ENCODE measurements at places on chromosomes 12 and 14.

GRCh38 chr14:35482994-35483515, 50.9 kb upstream of the INSM2 start:
- DNase-seq, result no peak

DNA sequence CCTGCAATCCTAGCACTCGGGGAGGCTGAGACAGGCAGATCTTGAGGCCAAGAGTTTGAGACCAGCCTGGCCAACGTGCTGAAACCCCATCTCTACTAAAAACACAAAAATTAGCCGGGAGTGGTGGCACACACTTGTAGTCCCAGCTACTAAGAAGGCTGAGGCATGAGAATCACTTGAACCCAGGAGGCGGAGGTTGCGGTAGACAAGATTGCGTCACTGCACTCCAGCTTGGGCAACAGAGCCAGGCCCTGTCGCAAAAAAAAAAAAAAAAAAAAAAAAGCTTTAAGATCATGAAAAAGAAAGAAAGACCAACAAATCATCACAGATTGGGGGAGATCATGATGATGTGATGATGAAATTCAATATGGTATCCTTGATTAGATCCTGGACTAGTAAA, 30.6 kb downstream of the WDR89 start:
- no peak for DNase-seq

DNA sequence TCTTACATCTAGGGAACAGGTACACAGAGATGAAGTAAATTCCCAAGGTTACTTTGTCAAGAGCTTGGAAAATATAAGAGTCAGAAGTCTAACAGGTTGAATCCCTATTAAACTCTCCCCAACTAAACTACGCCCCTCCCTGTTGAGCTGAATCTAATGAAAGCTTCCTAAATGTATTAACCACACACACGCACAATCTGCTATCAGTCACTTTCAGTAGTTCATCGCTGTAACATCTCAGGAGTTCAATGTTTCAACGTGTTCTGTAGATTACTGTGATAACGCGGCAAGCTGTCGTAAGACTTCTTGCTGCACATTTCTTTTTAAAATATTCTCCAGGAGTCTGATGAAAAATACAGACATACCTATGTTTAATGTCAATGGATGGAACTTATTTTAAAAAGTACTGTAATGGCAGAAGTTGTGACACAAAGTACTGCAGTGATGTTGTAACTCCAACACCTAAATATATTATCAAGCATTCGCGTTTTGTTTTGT, 612 bp upstream of the SLC25A3 start:
- no peak for DNase-seq

GRCh38 chr12:101407049-101407435, 530 bp downstream of the ARL1 start:
- DNase-seq, result no peak

DNA sequence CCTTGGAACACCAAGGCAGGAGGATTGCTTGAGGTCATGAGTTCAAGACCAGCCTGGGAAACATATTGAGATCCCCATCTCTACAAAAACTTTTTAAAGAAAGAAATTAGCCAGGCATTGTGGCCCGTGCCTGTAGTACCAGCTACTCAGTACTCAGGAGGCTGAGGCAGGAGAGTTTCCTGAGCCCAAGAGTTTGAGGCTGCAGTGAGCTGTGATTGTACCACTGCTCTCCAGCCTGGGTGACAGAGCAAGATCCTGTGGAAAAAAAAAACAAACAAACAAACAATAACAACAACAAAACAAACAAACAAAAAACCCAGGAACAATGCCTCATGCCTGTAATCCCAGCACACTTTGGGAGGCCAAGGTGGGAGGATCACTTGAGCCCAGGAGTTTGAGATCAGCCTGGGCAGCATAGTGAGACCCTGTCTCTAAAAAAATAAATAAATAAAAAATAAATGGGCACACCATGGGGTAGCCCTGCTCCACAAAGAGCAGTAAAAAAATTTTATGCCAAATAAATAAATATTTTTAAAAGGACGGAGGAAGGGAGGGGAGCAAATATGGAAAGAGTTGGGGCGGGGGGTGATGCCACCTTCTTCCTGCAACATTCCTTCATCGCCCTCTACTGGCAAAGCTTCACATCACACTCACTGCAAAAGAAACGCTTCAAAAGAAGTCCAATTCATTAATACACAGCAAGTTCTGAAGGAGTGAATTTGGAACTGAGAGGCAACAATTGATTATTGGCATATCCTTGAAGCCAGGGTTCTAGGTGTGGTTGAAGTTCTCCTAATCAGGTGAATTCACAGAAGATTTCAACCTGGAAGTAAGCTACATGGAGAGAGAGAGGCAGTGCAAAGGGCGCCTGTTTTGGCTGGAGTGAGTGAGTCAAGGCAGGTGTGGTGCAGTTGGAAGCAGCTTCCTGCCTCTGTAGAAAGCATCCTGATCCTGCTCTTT, 8.8 kb upstream of the GNPTAB start:
- peak; percentile 58 for DNase-seq

GRCh38 chr12:69247268-69248018, 8.1 kb downstream of the CPSF6 start:
- DNase-seq, result no peak

DNA sequence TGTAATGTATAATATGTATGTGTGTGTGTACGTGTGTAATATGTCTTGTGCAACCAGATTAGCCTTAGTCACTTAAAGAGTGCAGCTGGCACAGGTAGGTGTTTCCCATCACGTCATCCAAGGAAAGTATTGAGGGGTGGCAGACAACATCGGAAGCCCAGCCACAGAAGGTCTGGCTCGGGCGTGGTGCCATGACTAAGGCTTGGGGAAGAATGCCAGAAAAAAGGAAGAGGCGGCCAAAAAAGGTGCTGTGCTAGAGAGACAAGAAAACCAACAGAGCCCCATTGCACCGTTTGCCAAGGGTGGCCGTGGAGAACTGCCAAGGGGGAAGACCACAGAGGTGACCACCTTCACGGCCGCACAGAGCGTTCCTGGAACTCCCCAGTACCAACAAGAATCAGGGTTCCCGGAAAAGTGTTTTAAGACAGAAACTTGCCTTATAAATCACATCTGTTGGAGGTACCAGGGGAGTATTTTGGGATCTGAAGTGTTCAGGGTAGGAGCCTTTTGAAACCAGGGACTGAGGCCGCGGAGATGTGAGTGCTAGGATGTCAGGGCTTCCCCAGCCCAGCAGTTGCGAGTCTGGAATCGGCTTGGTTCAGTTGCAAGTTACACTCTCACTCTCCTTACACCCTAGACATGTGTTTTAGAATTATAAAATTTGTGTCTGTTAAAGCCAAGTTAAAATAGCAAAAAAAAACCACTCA, 131.2 kb upstream of the DYRK2 start:
- DNase-seq, result no peak

DNA sequence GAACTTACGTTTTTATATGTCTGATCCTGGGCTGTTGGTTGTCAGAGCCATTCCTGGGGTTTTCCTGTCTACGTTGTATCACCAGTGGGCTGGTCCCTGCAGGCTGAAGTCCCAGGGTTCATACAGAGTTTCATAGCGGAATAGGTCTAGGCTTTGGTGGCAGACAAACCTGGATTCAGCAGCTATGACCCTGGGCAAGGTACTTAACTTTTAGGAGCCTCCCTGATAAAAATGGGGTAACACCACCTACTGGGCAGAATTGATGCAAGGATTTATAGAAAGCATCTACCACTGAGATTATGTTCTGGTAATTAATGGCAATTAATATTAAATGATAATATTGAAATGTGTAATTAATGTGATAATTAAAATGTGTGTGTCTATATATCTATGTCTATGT, 141.2 kb downstream of the SYNE2 start:
- no peak for DNase-seq

- DNase-seq, result no peak
These were observed 6.0 kb upstream of the KRT71 start for GRCh38 chr12:52558781-52559445.

DNA sequence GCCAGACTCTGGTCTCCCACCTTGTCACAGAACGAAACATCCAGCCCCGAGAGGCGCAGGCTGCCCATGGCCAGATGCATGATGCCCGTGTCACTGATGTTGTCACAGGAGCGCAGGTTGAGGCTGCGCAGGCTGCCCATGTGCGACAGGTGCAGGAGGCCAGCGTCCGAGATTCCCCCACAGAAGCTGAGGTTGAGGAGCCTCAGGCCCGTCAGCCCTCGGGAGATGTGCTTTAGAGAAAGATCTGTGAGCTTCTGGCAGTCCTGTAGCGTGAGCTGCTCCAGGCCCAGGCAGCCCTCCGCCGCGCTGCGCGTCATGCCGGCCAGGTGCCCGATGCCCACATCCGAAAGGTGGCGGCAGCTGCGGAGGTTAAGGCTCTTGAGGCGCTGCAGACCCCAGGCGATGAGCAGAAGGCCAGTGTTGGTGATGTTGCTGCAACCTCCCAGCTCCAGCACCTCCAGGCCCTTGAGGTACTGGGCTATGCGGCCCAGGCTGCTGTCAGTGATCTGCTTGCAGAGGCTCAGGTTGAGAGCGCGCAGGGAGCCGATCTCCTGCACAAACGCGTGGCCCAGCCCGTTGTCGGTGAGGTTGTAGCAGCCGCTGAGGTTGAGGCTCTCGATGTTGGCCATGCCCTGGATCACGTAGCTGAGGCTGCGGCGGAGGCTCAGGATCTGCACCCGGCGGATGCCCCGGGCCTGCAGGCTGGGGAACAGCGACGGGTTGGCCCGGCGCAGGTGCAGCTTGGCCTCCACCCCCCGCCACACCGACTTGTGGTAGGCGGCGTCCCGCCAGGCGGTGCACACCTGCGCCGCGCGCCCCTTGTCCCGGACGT, 991 bp downstream of the FBXL14 start:
- DNase-seq, result no peak

GRCh38 chr14:39310051-39310450, 76.3 kb downstream of the MIA2 start:
- DNase-seq, result no peak

DNA sequence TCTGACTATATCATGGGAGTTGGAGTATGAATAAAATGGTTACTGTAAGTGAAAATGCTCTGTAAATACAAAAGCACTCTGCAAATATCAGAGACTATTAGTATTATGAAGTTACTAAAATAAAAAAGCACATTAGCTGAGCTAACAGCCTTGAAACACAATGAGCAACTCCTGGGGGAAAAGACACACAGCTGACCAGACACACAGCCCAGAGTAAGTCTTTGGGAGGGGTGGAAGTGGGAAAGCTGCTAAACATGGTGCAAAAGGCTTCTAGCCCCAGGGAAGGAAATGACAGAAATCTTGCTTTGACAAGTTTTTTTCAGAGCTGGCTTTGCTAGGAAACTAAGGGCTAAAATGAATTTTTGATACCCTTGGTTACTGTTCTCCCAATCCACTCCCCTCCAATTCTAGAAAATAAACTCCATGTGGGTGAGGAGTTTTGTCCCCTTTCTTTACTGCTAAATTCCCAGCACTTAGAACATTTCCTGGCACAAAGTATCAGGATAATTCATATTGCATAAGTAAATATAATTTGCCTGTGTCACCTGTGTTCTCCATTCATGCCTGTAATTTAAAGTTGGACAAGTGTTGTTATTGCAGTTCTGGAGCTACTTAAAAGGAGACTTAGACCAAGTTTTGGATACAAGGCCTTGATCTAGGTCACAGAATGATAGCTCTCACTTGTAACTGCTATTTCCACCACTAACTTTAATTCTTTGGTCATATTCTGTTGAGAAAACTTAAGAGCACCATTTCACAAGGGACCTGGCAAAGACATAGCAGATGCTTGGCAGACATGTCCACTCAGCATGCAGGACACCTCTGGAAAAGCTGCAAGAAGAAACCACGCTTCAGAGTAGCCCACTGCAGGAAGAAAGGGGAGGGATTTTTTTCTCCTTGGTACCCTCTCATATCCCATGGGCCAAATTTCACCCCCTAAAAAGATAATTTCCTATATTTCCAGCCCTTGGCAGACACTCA, 19.0 kb upstream of the RAB3IP start:
- no peak for DNase-seq

DNA sequence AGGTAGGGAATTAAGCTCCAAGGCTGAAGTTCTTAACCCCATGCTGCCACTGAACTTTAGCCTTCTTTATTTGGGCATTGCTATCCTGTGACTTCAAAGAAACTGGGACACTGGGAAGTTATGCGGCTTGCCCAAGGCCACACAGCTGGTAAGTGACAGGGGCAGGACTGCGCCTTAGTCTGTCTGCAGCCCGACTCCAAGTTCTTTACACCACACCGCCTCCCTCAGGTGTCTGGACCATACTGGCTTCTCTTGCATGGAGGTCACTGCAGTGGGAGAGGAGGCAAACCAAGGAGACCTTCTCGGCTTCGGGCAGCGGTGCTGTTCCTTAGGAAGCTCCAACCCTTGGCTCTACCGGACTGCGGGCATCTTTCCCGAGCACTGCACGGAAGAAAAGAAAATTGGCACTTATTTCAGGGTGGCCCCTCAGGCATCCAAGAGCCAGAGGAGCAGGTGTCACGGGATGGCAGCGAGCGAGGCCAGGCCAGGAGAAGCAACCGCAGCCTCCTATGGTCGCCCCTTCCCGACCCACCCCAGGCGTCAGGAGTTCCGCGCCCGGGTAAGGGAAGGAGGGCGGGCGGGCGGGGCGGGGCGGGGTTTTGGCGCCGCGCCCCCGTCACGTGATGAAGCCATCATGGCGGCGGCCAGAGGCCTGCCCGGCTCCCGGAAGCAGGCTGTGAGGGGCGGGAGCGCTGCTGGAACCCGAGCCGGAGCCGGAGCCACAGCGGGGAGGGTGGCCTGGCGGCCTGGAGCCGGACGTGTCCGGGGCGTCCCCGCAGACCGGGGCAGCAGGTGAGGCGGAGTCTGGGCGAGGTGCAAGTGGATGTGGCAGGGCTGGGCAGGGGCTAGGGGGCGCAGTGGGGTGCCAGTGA, 16.4 kb upstream of the ESPL1 start:
- peak; percentile 78 for DNase-seq

GRCh38 chr14:46819117-46819516, 167.5 kb upstream of the RPL10L start:
- no peak for DNase-seq

- DNase-seq, result no peak
These were observed 227.8 kb downstream of the SPTSSA start for GRCh38 chr14:34234258-34234657.

DNA sequence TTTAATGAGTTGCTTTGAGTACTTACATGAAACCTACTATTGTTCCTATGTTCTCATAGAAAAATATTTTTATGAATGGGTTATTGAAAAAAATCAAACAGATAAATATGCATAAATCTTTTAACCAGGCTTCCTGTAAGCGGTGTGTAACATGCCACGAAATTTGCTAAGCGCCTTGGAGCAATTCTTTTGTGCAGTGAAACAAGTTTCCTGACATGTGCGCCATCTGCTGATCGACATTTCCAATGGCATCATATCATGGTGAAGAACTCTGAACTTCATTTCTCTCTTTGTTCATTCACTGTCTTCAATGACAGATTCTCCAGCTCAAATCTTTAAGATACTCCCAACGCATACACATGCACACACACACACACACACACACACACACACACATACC, 145.6 kb upstream of the NAV3 start:
- DNase-seq, result peak; percentile 65

- DNase-seq, result no peak
These were observed 56.5 kb upstream of the RIN3 start for GRCh38 chr14:92457016-92457565.
